CD4-positive, alpha-beta memory T cell (primary cell): ENCODE measurements at places on chromosomes 7 and 10. TPM values are rescaled to one million over a fixed set of nuclear protein-coding genes. Genes with fewer than 3 reads are reported as not detected.
A peak's percentile ranks its signal among the peaks of the same experiment; 100 is the strongest.

The OPN1SW gene
- total RNA-seq: not detected

The GTPBP10 gene
- total RNA-seq: 46.7 TPM

The CFAP69 gene
- total RNA-seq: 0.58 TPM

The PDCD11 gene
- total RNA-seq: 45.0 TPM

The TRIL gene
- not detected for total RNA-seq

The SMURF1 gene
- 23.2 TPM for total RNA-seq

The NEUROG3 gene
- total RNA-seq: not detected

The HEPACAM2 gene
- total RNA-seq: 0.15 TPM

The PRDX3 gene
- 38.2 TPM for total RNA-seq

The ANXA8 gene
- total RNA-seq: not detected

The ERVW-1 gene
- total RNA-seq: not detected

The TCTN3 gene
- total RNA-seq: 20.5 TPM

The PCLO gene
- total RNA-seq: 0.03 TPM

The ING3 gene
- total RNA-seq: 26.5 TPM

DNA sequence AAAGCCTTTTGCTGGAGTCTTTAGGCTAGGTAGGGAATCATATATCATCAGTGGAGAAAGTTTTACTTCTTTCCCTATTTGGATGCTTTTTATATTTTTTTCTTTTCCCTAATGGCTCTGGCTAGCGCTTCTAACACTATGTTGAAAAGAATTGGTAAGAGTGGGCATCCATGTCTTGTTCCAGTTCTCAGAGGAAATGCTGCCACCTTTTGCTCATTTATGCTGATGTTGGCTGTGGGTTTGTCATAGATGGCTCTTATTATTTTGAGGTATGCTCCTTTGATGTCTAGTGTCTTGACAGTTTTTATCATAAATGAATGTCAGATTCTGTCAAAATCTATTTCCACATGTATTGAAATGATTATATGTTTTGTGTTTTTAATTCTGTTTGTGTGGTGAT is 1544.1 kb downstream of the REEP3 start:
- no peak for DNase-seq

DNA sequence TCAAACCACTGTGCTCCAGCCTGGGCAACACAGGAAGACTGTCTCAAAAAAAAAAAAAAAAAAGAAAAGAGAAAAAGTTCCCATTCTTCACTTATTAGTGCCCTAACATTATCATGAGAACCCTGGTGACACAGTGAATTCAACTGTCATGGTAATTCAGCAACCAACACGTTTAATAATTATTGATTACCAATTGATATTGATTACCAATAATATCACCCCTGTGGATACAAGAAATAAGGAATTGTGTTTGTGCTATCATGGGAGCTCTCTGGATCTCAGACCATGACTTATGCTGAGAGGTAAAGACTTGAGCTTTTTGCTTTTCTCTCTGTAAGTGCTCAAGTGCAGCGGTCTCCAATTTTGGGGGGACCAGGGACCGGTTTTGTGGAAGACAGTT is 195.3 kb downstream of the TPST1 start:
- DNase-seq: no peak

DNA sequence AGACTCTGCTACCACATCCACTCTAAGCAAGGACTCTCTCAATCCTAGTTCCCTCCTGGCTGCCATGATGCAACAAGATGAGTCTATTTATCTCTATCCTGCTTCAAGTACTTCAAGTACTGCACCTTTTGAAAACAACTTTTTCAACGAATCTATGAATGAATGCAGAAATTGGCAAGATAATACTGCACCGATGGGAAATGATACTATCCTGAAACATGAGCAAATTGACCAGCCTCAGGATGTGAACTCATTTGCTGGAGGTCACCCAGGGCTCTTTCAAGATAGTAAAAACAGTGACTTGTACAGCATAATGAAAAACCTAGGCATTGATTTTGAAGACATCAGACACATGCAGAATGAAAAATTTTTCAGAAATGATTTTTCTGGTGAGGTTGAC is 40.7 kb downstream of the AHR start:
- DNase-seq: no peak

GRCh38 chr7:114478384-114478783 is 63.8 kb downstream of the FOXP2 start:
- DNase-seq: no peak

GRCh38 chr10:116417821-116418220 is 9.8 kb upstream of the PNLIPRP3 start:
- no peak for DNase-seq

DNA sequence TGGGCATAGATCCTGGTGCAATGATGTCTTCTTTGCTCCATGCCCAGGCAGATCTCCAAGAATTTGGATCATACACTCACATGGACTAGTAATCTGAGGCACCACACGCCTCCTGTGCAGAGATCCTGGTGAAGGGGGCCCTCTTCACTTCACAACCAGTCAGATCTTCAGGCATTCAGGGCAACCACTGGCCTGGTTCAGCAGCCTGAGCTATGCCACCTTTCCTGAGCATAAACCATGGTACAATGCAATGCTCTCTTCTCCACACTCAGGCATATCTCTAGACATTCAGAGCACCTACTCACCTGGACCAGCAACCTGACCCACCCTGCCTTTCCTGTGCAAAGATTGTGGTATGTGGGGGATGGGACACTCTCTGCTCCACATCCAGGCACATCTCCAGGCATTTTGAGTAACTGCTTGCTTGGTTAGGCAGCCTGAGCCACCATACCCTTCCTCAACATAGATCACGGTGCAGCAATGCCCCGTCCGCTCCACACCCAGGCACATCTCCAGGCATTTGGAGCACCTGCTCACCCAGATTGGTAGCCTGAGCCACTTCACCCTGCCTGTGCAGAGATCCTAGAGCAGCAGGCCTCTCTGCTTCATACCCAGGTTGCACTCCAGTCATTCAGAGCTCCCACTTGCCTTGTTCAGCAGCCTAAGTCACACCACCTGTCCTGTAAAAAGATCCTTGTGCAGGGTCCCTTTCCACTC is 532.2 kb upstream of the STEAP1 start:
- no peak for DNase-seq

DNA sequence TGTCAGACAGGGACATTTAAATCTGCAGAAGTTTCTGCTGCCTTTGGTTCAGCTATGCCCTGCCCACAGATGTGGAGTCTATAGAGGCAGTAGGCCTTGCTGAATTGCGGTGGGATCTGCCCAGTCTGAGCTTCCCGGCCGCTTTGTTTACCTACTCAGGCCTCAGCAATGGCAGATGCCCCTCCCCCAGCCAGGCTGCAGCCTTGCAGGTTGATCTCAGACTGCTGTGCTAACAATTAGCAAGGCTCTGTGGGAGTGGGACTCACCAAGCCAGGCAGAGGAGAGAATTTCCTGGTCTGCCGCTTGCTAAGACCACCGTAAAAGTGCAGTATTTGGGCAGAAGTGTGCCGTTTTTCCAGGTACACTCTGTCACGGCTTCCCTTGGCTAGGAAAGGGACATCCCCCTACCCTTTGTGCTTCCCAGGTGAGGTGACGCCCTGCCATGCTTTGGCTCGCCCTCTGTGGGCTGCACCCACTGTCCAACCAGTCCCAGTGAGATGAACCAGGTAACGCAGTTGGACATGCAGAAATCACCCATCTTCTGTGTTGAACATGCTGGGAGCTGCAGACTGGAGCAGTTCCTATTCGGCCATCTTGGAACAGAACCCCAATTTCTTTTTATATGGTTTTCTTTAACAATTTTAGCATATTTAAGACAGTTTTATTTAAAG is 28.4 kb upstream of the VWDE start:
- no peak for DNase-seq

GRCh38 chr7:94656925-94657731 is 1.2 kb upstream of the SGCE start:
- peak; percentile 55 for DNase-seq

- no peak for DNase-seq
Measured at GRCh38 chr7:140360697-140361229, 37.6 kb downstream of the SLC37A3 start.

DNA sequence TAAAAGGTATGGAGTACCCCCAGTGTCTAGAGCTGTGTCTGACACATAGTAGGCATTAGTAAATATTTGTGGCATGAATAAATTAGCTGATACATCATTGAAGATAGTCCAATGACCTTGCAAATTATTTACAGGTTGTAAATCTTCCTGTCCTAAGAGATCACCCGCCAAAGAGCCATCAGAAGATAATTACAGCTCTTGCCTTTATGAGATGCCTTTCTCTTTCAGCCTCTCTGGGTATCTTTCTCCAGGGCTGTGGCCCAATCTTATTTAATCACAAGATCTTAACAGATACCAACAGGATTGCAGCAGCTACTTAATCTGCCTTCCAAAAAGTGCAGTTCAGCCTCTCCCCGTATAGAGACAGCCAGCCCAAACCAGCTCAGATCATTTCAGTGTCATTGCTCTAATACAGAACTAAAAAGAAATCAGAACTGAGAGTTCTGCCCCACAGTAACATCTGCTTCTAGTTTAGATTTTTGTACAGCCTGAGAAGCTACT is 41.5 kb downstream of the MYOF start:
- DNase-seq: no peak

DNA sequence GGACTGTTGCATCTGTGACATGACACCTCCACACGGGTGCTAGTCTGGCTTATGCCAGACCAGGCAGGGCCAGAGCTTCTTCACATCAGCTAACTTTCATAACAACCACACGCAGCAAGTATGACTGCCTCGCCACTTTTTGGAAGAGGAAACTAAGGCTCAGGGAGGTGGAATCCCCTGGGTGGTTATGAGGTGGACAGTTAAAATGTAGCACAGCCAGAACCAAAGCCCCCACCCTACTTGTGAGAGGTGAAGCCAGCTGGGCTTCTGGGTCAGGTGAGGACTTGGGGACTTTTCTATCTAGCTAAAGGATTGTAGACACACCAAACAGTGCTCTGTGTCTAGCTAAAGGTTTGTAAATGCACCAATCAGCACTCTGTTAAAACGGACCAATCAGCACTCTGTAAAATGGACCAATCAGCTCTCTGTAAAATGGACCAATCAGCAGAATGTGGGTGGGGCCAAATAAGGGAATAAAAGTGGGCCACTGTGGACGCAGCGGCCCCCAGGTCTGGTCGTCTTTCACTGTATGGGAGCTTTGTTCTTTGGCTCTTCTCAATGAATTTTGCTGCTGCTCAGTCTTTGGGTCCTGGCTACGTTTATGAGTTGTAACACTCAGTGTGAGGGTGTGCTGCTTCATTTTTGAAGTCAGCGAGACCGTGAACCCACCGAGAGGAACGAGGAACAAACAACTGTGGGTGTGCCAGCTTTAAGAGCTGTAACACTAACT is 171.0 kb downstream of the PTPN20 start:
- no peak for DNase-seq

DNA sequence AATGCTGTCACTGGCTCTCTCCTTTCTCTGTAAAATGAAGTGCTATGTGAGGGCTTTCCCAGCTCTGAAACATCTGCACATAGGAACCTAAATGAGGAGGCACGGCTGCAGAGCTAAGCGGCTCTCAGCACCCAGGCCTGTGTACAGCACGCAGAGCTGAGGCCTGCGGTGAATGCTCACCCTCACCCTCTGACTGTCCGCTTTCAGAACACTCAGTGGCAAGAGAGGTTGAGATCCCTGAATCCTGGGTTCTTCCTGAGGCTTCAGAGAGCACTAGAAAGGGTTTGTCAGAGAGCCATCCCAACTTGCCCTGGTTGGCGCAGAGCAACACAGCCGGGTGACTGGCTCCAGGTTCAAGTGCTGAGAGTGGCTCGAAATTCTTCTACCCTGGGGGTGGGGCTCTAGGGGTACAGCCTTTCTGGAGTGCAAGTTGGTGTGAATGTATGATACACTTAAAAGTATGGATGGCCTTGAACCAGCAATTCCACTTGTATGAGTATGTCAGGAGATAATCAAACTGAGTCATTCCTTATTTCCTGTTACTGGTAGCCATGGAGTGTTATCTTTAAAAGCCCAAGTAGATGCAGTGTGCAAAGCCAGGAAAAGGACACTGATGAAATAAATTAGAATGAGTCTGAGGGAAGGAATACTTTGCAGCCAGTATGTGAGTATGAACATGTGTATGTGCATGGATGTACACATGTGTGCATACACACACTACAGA is 1.7 kb upstream of the CCDC201 start:
- no peak for DNase-seq

GRCh38 chr7:4188651-4189050 is 493.4 kb upstream of the FOXK1 start:
- DNase-seq: no peak

GRCh38 chr7:46291601-46292150 is 370.6 kb upstream of the IGFBP3 start:
- no peak for DNase-seq

DNA sequence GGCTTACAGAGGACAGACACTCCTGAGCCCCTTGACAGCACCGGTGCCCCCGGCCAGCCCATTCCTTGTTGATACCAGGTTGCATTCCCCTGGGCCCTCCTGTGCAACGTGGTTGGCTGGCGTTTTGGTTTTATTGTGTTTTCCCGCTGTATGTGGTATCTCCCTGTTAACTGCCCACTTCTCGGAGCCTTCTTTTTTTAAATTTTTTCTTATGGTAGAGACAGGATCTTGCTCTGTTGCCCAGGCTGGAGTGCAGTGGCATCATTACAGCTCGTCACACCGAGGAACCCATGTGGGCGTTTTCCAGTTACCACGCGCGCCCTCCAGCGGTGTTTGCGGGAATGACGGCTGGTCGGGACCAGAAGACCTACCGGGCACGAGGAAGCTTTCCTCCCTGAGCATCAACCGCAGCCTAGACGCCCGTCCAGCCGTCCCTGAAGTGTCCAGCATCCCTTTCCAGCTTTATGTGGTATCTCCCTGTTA is 16.9 kb upstream of the ZFAND2A start:
- DNase-seq: peak; percentile 69

DNA sequence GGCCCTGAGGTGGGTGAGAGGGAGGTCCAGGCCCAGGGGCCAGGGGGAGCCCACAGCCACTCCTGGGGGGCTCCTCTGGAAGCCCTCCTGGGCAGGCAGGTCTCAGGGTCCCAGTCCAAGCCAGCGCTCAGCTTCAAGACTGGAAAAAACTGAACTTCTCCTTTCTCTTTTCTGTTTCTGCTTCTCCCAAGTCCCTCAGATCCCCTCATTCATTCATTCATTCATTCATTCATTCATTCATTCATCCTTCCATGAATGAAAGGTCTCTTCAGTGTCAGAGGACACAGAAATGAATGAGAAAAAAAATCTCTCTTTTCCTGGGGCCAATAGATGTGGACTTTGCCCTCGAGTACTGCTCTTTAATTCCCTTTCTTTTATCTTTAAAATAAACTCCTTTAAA is 34.6 kb upstream of the PSMG3 start:
- no peak for DNase-seq

GRCh38 chr7:139730746-139731612 is 46.8 kb downstream of the HIPK2 start:
- DNase-seq: peak; percentile 68

GRCh38 chr10:76270464-76270863 is 839.0 kb downstream of the LRMDA start:
- DNase-seq: no peak

DNA sequence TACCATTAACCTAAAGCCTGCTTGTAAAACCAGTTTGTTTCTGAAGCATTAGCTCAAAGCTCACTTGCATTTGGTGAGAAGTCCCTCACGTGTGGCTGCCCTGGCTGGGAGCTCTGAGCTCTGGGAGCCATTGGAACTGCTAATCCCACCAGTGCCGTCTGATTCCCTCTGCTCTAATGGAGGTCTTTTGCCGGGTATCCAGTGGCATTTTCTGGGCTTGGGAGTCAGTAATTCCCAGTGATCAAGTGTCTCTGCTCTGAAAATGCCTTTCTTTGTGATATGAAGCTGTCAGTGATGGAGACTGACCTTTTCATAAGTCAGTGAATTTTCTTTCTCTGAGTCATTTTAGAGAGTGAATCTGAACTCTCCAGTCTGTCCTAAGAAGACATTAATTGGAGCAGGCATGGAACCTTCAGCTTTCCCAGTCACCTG is 36.9 kb upstream of the FAM20C start:
- DNase-seq: no peak
